ENCODE measurements at places on chromosomes 7 and 10.

GRCh38 chr7:80641548-80641947 lies 3.1 kb downstream of the CD36 start:
- no peak for DNase-seq

DNA sequence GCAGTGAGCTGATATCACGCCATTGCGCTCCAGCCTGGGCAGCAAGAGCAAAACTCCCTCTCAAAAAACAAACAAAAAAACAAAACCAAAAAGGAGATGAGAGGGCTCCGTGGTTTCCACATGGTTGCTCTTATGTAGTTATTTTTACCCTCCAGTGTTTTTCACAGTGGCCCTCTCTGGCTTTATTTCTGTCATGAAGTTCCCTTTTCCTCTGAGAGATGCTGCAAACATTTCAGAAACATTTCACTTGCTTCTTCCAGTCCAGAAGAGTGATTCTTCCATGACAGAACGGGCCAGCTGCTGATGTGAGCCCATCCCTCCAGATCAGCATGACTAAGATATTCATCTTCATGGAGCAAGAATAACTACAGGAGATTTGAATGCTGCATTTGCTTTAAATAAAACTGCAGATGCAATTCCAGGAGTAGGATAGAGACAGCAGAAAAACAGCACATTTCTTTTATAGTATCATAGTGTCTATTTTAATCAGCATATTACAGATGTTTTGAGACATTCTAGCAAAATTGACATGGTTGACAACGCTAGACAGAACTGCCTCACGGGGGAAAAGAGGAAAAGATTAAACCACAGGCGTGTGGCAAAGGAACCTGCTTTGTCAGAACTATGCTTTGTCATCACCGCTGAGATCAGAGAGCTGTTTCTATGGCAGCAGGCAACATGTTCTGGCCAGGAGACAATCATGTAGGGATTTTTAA lies 40.3 kb downstream of the NRCAM start:
- no peak for DNase-seq

DNA sequence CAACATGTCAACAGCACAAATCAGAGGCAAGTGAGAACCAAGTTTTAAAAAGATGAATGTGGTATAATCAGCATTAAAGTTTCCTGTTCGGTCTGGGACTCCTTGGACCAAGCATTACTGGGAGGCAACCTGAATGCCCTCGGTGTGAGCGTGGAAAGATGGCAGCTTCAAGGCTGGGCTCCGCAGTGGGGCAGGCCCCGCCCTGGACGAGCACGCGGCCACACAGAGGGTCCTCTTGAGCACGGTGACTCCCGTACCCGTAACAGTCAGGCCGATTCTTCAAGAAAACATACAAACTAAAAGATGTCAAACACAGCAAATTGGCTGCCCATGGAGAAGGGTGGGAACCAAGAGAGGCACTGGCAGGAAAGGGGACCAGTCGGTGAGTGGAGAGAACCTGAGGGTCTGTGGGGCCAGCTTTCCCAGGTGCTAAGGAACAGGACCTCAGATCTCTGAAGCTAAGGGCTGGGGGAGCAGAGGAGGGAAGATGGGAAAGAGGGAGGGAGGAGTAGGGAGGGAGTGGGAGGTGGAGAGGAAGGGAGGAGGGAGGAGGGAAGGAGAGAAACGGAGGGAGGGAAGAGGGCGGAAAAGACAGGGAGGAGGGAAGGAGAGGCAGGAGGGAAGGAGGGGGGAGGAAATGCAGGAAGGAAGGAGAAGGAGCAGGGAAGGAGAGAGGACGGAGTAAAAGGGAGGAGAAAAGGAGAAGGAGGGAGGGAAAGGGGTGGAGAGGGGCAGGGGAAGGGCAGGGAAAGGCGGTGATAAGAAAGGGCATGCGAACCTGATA lies 71.2 kb upstream of the FAM20C start:
- no peak for DNase-seq

- no peak for DNase-seq
Observed at GRCh38 chr10:112265745-112266144, 17.5 kb upstream of the TECTB start.

GRCh38 chr10:118682533-118682932 lies 72.2 kb downstream of the CACUL1 start:
- DNase-seq: no peak

DNA sequence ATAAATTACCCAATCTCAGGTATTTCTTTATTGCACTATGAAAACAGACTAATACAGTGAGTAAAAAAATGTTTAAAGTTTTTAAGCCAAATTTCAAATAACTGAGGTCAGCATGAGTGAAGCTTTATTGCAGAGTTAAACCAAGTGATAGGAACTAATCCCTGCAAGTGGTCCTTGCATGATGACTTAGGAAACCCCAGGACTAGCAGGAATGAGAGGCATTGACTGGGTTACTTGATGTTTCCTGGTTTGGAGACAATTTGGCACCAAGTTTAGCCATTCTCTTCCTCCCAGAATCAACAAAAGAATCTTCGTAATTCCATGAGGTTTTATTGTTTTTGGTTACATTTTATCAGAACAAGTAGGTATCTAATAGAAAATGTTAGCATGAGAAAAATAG lies 194.2 kb downstream of the BICC1 start:
- DNase-seq: no peak

DNA sequence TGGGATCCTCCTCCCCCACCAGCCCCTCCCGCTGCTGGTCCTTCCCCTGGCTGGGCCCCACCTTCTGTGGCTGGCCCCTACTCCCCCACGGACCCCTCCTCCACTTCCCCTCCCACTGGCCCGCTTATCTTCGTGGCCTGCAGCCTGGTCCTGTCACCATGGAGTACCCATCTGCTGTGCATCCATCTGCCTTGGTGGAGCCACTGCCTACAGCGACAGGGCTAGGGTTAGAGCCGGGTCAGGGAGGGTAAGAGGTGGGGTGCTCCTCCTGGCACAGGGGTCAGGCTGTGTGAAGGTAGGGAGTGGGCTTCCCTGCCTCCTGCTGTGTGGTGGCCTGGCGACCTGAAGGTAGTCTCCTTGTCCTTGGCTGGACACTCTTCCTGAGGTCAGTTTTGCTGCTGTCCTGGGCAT lies 5.2 kb downstream of the ADCY1 start:
- DNase-seq: no peak

DNA sequence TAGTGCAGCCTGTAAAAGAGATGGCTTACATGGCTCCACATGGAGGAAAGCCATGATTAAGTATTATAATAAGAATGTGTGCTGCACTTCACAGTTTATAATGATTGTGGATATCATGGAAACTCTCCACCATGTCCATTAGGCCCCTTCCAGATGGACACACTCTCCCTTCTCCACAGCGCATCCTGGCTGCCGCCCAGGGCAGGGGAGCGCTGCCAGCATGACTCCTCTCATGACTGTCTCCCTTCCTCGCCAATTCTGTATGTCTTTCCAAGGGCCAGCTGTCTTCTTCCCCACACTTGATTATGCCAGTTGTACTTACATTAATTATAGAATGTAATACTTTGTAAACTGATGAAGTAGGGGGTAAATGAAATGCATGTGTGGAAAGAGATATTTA lies 259.3 kb upstream of the TMEM72 start:
- no peak for DNase-seq

DNA sequence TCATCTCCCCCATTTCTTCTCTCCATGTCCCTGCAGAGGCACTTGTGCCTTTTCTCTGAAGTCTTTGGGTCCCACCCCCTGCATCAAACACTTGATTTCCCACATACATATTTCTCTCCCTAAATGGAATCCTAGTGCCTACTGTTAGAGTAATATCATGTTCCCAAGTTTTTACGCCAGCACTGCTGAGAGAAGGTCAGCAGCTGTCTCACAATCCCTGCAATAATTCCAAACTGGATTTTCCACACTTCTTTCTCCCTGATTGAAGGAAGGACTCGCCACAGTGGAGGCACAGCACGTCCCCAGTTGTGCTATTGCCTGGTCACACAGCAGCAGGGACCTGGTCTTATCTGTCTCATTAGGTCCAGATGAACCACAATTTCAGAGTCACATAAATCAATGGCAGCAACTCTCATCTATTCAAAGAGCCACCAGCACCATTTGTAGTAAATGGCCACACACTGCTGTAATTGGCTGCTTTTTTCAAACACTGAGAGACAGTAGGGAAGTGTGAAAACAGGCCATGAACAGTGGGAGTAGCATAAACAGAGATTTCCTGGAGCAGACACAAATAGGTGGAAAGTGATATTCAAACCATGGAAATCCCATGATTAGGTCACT lies 605.5 kb downstream of the XPNPEP1 start:
- DNase-seq: no peak

DNA sequence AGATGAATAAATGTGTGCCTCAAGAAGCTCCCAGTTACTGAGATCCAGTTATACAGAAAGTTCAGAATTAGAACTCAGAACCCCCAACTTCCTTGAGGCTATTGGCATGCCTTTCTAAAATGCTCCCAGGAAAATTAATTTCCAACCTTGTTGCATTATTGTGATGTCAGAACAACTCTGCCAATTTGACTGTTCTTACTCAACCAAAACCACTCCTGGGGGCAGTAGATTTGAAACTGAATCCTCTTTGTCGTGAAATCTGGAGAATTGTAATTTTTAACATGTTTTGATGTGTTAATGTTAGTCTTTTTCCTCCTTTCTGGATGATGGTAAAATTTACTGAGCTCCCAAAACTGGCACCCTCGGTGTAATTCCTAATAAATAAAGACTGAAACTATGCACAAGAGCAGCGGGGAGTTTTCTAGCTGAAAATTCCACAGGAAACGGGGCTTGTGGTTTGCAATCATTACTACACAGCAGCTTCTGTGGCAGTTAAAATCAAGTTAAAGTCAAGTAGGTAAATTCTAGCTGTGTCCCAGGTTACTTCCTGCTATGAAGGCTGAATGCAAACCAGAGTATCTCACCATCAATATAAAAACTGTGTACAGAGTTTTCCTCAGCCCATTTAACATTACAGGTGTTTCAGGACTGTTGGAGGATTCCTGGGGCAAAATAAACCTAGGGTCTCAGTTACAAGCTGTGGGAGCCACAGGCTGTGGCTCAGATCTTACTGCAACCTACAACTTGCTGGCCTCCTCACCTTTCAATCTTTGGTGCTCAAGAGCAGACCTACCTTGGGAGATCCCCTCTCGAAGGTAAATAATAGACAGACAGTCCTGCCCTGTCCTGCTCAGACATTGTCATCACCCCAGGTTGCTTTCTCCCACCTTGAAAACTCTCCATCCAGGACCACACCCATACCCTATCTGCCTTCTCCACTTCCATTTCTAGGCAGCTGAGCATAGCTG lies 156.3 kb upstream of the KMT2E start:
- DNase-seq: no peak

DNA sequence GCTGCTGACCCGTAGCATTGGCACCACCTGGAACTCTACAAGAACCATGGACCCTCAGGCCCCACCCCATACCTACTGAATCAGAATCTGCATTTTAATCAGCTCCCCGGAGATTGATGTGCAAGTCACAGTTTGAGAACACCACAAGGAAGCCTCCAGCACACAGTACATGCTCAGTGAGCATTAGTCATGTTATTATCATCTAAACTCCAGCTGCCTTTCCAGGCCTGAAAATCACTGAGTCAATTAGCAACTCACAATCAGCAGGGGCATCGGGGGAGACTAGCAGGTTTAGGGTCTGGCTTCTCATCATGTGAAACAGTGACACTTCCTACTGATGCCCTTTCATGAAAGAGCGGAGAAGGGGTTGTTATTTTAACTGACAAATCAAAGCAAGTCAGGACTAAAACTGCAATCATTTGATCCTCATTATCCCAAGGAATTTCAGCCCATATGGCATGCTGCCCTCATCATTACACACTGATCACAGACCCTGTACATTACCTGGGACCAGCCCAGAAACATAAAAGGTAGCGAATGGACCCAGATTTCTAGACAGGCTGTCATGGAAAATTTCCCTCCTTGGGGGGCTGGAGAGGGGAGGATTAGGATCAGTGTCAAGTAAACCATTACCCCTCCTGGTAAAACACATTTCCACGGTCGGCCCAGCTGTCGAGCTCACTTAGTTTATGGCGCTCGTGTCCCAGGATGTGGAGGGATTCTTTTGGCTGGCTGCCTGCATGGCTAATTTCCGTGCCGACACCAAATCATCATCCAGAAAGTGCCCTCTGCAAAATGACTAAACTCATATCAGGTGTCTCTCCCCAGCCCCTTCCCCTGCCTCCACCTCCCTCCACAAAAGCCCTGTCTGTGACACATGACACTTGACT lies 122.8 kb downstream of the PRLHR start:
- no peak for DNase-seq

DNA sequence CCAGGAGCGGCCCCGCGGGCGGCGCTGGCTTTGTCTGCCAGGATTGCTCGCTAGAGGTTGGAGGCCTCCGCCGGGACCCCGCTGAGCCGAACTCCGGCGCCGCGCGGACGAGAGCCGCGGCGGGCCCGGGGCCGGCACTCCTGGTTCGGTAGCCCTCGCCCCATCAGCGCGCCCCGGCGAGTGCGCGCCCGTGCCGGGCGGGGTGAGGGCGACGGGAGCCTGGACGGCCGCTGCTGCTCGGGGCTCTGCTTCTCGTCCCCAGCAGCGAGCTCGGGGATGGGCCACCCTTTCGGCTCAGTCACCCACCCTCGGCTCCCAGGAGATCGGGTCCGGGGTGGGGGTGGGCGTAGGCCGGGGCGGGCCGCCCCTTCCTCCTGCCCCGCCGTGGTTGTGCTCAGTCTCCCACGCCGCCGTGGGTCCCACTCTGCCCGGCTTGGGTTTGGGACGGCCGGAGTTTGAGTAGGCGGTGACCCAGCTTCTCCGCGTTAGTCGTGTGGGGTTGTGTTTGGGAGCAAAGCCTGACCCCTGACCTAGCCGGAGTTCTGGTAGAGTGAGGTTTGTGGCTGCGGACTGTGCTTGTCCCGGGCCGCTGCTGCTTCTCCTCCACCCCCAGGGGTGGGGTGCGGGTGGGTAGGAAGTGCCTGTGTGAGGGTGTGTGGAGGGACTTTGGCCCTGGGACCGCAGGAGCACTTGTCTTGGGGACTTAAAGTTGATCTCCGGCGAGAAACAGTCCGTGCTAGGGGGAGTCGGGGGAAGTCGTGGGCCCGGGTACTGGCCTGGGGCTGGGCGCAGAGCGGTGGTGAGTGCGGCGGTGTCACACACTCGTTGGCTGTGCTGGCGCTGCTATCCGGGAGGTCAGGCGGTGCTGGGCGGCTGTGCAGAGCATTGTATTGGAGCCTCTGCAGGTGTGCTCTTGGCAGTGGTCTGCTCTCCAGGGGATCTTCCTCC lies 677 bp downstream of the TSPAN14 start:
- no peak for DNase-seq

DNA sequence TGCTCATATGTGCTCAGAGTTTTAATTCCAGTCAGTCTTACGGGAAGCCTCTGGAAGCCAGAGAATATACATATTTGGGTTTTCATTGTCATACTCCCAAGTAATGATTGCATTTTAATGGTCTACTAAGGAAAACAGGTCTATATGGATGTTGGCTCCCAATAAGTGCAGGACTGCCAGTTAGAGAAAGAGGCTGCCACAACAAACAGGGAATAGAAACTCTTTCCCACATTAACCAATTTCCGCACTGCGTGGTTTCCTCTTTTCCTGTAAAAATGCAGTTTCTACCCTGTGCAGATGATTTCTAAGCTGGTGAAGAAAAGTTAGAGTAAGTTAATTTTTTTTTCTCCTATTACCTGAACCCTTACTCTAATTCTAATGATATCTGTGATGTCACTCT lies 78.2 kb downstream of the CCSER2 start:
- DNase-seq: no peak

- no peak for DNase-seq
Observed at GRCh38 chr10:29127037-29127700, 161.7 kb upstream of the LYZL1 start.
